ENCODE measurements at places on chromosomes 2 and 18.

GRCh38 chr18:56962322-56962721 is 184.6 kb upstream of the BOD1L2 start:
- no peaks in the 10 kb centered on the region for H3K27me3 ChIP-seq
- no peak overlapping the region for H3K27ac ChIP-seq
- no peaks in the 10 kb centered on the region for H3K36me3 ChIP-seq
- no peak overlapping the region for H3K4me3 ChIP-seq
- H3K4me1 ChIP-seq = no peaks in the 10 kb centered on the region

GRCh38 chr18:45412577-45412976 is 202.7 kb upstream of the SLC14A2 start:
- no peaks in the 10 kb centered on the region for H3K27me3 ChIP-seq
- no peaks in the 10 kb centered on the region for H3K4me1 ChIP-seq
- H3K4me3 ChIP-seq = no peak overlapping the region
- no peaks in the 10 kb centered on the region for H3K36me3 ChIP-seq

DNA sequence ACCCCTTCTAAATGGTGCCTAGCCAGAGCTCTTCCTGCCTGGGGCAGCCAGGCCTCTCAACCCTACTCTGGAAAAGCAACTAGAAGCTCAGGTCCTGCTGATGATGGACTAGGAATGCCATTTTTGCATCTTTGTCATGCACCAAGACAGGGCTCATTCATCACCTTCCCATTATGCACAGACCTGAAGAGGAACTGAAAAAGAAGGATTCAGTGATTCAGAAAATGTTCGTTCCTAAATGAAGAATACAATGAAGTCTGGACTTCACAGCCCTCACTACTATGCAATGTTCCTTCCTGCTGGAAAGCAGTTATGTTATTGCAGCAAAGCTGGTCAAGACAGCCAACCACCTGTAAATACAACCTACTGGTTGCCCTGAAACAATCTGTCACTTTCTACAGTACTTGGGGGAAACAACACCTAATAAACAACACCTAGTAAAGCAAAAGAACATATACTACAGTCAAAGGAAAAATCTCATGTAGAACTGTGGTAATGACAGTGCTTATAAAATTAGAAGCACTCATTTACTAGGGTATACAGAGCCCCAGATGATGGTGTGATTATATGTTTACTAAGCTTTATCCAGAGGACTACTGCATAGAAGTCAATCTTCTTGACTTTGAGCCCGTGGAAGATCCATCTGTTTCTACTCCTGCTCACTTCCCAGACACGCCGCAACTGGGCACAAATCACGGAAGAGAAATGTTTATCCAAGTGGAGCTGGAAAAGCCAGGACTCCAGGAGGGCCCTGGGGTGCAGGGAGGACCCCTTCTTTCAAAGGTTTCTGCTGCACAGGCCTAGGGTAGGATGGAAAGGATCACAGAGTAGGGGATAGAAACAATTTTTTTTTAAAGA is 103.1 kb upstream of the THOC1 start:
- H3K27ac ChIP-seq = no peak overlapping the region
- no peaks in the 10 kb centered on the region for H3K27me3 ChIP-seq
- no peaks in the 10 kb centered on the region for H3K36me3 ChIP-seq
- no peak for DNase-seq
- no peak overlapping the region for H3K4me3 ChIP-seq
- no peaks in the 10 kb centered on the region for H3K4me1 ChIP-seq

DNA sequence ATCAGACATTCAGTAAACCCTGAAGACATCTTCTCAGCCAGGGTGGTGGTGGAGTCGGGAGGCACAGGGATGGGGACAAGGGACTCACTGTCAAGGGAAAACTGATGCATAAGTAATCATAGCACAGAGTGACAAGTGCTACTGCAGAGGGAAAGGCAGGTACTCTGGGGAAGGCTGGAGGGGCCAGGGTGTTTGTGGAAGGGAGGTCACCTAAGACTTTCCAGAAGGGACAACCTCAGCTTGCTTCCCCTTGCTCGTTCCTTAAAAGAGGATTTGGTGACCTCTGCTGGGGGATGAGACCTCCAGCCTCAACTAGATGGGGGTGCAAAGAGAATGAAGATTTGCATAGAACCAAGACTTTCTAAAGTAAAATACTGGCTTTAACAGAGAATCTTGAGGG is 99.5 kb downstream of the SLC4A3 start:
- H3K4me3 ChIP-seq = no peak overlapping the region
- no peaks in the 10 kb centered on the region for H3K36me3 ChIP-seq
- H3K4me1 ChIP-seq = peaks cover 6% of the 10 kb centered on the region
- H3K27ac ChIP-seq = no peak overlapping the region
- no peak for DNase-seq

DNA sequence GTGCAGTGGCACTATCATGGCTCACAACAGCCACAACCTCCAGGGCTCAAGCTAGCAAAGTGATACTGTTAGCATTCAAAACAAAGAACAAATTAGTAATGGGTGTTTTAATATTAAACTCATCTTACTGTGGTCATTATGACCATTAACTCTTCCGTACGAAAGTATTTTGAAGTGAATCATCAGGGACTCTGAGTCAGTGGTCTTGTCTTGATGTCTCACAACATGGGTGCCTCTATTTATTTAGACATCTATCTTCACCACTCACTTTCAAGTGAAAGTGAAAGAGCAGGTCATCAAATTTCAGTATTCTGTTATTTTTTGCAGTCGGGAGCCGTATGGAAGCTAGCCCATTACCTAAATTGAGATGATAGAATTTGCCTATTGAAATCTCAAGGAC is 1118.2 kb downstream of the DPP10 start:
- no peaks in the 10 kb centered on the region for H3K36me3 ChIP-seq
- no peak for DNase-seq
- H3K4me1 ChIP-seq = no peaks in the 10 kb centered on the region
